ENCODE measurements at places on chromosomes 16 and 17. TPM values are rescaled to one million over a fixed set of nuclear protein-coding genes. Genes with fewer than 3 reads are reported as not detected.

DNA sequence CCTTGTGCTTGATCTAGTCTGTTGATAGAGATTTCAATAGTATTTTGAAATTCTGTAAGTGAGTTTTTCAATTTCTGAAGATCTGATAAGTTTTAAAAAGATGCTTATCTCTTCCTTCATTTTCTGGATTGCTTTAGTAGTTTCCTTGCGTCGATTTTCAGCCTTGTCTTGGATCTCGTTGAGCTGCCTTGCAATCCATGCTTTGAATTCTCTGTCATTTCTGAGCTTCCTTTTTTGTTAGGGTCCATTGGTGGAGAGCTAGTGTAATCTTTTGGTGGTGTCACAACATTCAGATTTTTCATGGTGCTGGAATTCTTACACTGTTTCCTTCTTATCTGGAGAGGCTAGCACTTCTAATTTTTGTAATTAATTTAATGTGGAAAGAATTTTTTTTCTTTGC is 61.1 kb downstream of the SLFN11 start:
- DNase-seq: no peak

SLC13A2 gene
- not detected for polyA plus RNA-seq

ODF4 gene
- polyA plus RNA-seq: not detected

DNA sequence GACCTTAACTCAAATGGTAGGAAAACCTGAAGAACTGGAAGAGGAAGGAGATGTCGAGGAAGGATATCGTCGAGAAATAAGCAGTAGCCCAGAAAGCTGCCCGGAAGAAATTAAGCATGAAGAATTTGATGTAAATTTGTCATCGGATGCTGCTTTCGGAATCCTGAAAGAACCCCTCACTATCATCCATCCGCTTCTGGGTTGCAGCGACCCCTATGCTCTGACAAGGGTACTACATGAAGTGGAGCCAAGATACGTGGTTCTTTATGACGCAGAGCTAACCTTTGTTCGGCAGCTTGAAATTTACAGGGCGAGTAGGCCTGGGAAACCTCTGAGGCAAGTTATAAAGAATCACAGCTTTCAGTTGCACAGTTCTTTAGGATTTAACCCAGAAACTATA is 15.5 kb downstream of the ERCC4 start:
- DNase-seq: no peak

GRCh38 chr16:50876263-50876662 is 134.4 kb downstream of the CYLD start:
- DNase-seq: no peak

DRC7 gene
- not detected for polyA plus RNA-seq

DNA sequence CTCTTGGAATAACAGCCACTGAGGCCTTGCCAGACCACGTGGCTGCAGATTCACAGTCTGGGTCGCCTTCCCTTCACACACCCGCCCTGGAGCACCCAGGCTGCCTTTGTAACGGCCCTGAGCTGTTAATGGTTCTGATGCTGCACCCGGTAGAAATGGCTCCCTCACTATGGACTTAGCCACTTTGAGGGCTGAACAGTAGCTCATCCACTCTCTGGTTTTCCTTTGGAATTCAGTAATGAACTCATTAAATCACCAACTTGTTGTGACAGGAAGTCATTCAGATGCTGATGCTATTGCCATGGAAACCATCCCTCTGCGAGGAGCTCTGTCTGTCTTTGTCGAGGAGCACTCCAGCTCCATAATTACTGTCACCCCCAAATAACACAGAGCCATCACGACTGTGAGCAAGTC is 59.2 kb downstream of the CDK5R1 start:
- DNase-seq: no peak

DNA sequence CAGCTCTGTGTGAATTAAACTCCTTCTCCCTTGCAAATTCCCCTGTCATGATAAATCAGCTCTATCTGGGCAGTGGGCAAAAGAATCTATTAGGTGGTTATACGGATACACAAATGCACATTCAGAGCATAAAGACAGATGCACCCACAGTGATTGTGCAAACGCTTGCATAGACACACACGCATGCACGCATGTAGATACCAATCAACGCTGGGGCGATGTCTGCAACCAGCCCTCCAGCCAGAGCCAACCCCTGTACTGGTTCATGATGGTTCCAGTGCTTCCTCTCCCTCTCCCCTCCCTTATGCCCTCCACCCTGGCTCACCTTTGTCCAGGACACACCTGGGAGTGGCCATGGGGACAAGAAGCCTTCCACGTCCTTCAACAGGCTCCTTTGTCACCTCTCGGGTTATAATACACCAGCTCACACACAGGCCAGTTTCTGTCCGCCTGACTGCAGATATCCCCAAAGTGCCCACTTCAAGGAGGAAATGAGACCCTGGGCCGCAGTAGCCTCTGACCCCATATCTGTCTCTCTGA is 33.1 kb upstream of the SNN start:
- DNase-seq: no peak

MRPL45 gene
- 41.5 TPM for polyA plus RNA-seq

C17orf78 gene
- not detected for polyA plus RNA-seq

PPP1R27 gene
- 0.14 TPM for polyA plus RNA-seq

DNA sequence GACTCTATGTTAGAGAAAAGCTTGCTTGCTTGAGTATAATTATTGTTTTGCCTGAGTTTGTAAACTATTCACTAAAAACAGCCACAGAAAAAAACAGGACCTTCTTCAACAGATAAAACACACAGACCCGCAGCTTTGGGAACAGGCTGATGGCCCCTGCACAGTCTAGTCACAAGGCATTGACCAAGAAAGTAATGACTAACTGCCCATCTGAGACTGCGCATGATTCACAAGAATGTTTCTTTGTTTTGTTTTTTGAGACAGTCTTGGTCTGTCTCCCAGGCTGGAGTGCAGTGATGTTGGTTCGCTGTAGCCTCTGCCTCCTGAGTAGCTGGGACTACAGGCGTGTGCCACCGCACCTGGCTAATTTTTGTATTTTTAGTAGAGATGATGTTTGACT is 2.8 kb upstream of the ZKSCAN2 start:
- no peak for DNase-seq

KRT20 gene
- polyA plus RNA-seq: not detected

GRCh38 chr17:34879146-34879545 is 82.1 kb downstream of the CCT6B start:
- no peak for DNase-seq

C17orf58 gene
- polyA plus RNA-seq: 4.5 TPM

GRCh38 chr16:30984669-30985400 is at the start of gene HSD3B7:
Gene HSD3B7 (plus strand): TSS chr16:30985207. CDS start chr16:30985659, 452 bp downstream.
- peak; percentile 46 for DNase-seq

- DNase-seq: no peak
Observed at GRCh38 chr17:34135841-34136240, 119.2 kb upstream of the CCL2 start.

LDHD gene
- polyA plus RNA-seq: 0.45 TPM

DNA sequence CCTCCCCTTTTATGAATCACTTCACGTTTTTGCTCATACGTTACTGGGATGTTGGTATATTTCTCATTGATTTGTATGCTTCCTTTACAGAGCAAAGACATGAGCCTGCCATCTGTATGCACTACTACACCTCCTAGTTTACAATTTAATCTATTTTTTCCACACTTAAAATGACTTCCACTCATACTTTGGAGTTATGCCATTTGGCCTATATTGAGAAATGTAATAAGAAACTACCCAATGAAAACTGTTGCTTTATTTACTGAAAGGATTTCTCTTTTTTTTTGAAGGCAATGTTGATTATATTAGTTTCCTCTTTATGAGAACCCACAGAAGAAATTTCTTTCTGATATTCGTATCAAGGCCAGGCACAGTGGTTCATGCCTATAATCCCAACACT is 43.1 kb downstream of the DUSP14 start:
- no peak for DNase-seq

ALDOA gene
- 1,464 TPM for polyA plus RNA-seq

ZDHHC7 gene
- polyA plus RNA-seq: 31.8 TPM

CFAP97D1 gene
- polyA plus RNA-seq: not detected

DNA sequence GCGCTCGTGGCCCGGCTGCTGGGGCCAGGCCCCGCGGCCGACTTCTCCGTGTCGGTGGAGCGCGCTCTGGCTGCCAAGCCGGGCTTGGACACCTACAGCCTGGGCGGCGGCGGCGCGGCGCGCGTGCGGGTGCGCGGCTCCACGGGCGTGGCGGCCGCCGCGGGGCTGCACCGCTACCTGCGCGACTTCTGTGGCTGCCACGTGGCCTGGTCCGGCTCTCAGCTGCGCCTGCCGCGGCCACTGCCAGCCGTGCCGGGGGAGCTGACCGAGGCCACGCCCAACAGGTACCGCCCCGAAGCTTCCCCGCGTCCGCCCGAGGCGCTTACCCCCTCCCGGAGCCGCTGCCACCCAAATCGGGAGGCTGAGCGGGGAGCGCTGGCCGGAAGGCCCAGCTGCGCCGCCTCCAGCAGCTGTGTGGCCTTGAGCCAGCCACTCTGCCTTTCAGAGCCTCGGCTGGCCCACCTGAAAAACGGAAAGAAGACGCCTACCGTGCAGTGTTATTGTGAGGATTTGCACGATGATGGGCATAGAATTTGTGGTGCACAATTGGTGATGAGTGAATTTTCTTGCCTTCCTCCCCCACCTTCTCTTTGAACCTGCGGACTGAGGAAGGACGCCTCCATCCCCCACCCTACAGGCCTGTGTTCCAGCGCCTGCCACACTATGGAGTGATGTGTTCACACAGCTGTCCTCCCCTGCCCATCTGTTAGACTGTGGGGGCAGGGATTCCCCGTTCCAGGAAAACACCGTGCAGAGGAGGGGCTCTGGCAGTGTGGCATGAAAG is 523 bp downstream of the NAGLU start:
- no peak for DNase-seq

TOB1 gene
- polyA plus RNA-seq: 35.3 TPM

GRCh38 chr17:38921756-38922411 is 3.5 kb upstream of the LASP1NB start:
- no peak for DNase-seq

GRCh38 chr16:66275775-66276428 is 90.6 kb upstream of the CDH5 start:
- DNase-seq: peak; percentile 92

MRC2 gene
- polyA plus RNA-seq: 37.9 TPM

DNA sequence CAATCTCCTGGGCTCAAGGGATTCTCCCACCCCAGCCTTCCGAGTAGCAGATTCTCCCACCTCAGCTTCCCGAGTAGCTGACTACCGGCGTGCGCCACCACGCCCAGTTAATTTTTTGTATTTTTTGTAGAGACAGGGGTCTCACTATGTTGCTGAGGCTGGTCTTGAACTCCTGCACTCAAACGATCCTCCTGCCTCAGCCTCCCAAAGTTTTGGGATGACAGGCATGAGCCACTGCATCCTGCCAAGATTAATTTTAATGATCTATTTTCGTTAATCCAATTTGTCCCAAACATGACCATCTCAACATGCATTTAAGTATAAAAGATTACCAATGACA is 1.2 kb downstream of the ZC3H7A start:
- DNase-seq: no peak

APOBR gene
- not detected for polyA plus RNA-seq

CCL4L2 gene
- polyA plus RNA-seq: not detected

GRCh38 chr16:88384222-88385111 is 1.7 kb downstream of the ZNF469 start:
- no peak for DNase-seq

DNA sequence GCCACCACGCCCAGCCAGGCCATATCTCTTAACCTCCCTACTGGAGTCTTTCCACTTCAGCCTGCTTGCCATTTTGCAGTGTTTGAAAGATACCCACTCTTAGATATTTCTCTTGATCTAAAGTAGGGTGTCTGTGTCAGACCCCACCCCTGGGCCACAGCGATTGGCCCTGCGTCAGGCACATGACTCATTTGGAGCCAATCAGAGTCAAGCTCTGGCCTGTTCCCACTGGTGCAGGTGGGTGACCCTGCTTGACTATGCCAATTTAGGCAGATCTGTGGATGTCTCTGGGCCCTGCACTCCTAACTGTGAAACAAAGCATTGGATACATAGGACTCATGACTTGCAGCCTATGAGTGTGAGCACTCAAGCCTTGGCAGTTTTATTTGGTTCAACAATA is 27.6 kb downstream of the FOXL1 start:
- no peak for DNase-seq

TBC1D28 gene
- not detected for polyA plus RNA-seq

DNAI2 gene
- not detected for polyA plus RNA-seq

DNA sequence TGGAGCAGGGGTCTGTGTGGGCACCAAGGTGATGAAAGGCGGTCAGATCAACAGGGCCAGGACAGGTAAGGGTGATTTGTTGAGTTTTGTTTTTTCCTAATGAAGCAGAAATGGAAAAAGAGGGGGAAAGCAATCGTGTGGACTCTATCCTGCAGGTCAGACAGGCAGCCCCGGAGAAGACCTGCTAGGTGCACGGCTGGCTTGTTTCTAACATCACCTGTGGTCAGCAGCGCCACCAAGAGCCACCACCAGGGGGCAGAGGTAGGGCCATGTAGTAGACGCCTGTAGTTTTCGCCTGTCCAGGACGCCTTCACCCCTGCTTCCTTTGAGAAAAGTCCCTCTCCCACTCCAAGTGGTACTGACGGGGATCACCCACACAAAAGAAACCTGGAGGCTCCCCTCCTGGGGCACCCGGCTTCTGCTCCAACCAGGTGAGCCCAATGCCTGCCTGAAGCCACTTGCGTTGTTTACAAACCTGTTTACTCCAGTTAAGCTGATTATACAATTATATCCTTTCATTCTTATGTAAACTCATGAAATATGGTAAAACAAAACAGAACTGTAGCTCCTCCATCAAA is 54.2 kb upstream of the SEC14L1 start:
- peak; percentile 42 for DNase-seq

KRTAP4-6 gene
- not detected for polyA plus RNA-seq

DNA sequence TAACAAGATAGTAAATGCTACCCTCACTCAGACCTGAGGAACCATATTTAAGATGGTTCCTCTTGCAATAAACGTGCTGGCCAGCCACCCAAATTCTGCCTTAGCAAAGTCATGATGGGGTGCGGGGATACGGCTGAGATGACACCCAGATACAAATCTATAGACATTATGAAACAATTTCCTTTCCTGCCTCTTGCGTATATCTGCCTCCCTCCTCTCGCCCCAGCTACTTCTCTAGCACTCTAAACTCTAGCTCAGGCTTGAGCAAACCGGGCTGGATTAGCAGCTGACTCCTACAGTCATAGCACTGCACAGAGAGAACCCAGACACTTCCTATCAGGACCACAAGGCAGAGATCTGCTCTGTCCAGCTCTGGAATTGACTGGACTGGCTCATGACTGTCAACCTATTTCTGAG is 22.3 kb downstream of the CD300LF start:
- no peak for DNase-seq

GRCh38 chr17:36940313-36941264 is 3.3 kb downstream of the LHX1 start:
- DNase-seq: no peak

- no peak for DNase-seq
Observed at GRCh38 chr17:69096541-69096940, 35.8 kb upstream of the ABCA9 start.

SLC5A2 gene
- 0.19 TPM for polyA plus RNA-seq

BCL6B gene
- 0.06 TPM for polyA plus RNA-seq
